ENCODE measurements at places on chromosomes 5 and 9.

GRCh38 chr5:74556631-74557595 is 83.6 kb downstream of the ENC1 start:
- DNase-seq, result no peak

DNA sequence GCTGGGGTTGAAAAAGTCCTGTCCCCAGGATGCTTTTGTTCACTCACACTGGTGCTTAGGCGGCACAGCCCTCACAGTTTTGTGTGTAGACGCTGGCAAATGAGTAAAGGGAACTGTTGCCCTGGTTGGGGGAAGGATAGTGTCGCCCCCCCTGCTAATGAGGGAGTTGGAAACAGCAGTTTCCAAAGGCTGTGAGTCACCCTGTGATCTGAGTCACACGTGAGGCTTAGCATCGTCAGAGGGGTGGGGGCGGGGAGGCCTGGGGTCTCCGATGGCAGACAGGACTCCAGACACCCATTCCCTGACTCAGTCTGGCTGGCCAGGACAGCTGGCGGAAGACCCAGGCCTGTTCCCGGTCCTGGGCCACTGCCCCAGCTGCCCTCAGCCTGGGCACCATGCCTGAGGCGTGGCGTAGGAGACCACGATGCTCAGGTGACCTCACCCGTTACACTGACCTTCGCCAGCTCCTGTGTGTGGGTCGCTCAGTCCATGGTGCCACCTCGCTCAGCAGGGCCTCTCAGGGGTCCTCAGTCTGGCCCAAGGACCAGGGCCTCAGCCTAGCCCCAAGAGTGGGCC is 2.9 kb downstream of the DNAJB5 start:
- DNase-seq, result peak; percentile 57

- DNase-seq, result no peak
These were observed 38.9 kb downstream of the ADAMTS2 start for GRCh38 chr5:179306191-179307012.

DNA sequence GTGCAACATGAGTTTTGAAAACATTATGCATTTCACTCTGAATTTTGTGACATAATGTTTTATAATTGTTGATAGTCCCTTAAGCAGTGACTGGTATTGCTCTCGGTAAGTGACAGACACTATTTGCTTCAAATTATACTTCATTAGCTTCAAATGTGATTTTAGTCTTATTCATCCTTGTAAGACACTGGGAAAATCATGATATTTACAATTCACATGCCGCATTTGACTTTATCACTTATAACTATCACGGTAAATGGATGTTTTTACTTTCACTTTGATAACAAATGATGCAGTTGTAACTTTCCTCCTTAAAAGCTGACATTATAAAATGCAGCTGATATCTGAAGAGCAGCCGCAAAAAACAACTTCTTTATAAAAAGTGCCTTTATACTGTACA is 44.1 kb upstream of the ITGA2 start:
- no peak for DNase-seq

DNA sequence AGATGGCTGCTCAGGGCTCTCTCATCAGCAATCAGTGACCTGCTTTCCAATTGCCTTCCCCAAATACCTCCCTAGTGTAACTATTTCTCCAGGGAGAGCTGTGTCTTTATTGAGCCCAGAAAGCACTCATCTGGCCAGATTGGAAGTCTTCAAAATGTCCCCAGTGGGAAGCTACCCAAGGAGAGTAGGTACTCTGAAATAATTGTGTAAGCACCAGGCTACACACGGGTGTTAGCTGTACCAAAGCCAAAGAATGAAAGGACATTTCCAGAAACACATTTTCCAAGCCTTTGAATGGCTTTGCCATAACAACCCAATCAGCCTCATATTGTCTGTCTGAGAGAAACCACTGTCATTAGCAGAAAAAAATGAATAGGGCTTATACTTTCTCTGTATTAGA is 318.8 kb downstream of the FAM170A start:
- DNase-seq, result no peak

DNA sequence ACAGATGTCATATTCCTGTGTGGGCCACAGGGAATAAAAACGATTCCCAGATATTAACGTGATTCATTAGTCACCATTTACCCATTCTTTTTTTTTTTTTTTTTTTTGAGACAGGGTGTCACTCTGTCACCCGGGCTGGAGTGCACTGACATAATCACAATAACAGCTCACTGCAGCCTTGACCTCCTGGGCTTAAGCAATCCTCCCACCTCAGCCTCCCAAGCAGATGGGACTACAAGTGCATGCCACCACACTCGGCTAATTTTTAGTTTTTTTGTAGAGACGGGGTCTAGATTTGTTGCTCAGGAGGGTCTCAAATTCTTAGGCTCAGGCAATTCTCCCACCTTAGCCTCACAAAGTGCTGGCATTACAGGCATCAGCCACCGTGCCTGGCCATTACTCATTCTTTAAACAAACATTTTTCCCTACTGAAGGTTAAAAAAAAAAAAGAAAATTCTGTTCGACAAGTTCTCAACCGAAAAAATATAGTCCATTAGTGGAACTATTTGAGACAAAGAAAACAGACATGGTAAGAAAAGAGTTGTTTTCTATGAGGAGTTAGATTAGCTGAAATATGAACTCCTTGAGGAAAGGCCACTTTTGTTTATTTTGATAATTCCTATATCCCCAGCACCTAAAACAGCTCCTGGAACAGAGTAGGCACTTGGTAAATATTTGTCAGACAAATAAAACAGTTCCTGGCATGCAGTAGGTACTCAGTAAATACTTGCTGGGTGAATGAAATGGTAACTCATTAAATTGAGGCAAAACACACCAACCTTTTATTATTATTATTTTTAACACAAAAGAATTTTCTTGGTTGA is 32.1 kb upstream of the PDCL start:
- DNase-seq, result no peak

- DNase-seq, result no peak
These were observed at the start of gene PCDHB16 for GRCh38 chr5:141182248-141182647. Gene PCDHB16 (plus strand): TSS chr5:141182387. CDS start chr5:141182560, 173 bp downstream.

DNA sequence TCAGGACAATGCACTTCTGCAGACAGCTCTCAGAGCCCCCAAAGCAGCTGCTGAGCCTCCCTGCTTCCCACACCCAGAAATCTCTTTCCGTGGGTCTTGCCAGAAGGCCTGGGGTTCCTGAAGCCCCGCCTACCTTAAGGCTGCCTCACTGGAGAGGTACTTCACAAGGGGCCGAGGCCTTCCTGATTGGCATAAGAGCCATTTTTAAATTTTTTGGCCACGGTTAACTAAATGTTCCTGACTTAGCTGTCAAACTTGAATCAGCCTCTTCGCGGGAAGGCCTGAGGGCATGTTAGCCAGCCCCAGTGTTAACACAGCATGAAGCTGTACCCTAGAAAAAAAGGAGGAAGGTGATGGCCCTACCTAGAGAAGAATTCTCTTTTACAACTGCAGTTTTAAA is 20.7 kb upstream of the EPB41L4B start:
- no peak for DNase-seq

DNA sequence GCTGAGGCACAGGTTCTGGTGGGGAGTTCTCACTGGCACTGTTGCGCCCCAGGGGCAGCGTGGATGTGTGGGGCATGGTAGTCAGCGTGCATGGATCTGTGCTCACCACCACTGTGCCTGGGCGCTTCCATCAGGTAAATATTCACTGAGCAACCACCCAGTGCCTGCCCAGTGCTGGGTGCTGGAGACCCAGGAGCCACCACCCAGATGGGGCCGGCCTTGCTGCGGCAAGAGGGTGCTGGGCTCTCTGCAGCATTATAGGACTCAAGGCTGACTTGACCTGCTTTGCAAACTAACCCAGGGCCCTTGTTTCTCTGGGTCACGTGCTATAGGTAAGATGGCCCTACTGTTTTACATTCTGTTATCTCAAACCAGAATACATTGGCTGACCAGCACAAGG is 60.5 kb downstream of the DAP start:
- DNase-seq, result no peak

DNA sequence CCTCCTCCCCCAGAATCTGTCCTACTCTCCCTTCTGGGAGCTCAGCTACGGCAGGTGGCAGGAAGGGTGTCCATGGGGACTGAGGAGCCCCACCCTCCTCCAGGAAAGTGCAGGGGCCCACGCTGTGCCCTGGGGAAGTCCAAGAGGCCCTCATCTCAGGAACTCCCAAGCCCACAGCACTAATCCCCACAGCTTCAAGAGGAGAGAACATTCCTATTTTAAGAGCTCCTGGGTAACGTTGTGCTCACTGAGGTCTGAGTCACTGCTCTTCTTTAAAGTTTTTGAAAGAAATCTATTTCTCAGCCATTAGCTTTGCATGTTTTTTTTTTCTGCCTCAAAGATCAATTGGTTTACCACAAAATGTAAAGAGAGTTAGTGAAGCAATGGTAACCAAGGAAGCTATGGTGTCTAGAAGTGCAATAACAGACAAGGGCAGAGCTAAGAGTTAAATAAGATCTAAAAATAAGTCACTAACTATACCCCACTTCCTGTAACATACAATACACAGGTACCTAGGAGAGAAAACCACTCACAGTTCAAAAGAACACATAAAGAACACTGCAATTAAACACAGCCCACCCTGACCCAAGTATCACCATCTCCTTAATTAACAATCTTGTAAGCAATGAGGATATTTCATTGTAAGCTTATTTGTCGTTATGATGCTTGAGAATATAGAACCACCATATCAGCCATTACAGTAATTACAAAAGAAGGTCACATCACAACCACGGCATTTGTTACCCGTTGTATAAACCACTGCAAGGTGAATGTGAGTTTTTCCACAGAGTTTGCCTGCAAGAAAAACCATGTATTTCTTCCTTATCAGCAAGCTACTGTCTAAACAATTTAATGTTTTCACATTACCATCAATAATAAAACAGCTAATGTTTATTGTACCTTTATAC is 382.3 kb upstream of the SLC30A5 start:
- DNase-seq, result no peak

GRCh38 chr5:75006865-75007822 is 45.2 kb downstream of the GCNT4 start:
- no peak for DNase-seq

DNA sequence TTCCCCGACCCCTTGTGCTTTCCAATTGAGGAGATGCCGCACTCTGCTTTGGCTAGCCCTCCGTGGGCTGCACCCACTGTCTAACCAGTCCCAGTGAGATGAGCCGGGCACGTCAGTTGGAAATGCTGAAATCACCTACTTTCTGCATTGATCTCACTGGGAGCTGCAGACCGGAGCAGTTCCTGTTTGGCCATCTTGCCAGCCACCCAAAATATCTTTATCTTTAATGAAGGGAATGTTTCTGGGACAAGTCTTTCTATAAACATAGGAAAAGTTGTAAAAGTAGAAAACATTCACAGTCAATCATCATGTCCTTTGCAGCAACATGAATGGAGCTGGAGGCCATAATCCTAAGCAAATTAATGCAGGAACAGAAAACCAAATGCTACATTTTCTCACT is 147.6 kb downstream of the RPS23 start:
- DNase-seq, result no peak

GRCh38 chr9:81832571-81833285 is 95.5 kb upstream of the SPATA31D4 start:
- no peak for DNase-seq

DNA sequence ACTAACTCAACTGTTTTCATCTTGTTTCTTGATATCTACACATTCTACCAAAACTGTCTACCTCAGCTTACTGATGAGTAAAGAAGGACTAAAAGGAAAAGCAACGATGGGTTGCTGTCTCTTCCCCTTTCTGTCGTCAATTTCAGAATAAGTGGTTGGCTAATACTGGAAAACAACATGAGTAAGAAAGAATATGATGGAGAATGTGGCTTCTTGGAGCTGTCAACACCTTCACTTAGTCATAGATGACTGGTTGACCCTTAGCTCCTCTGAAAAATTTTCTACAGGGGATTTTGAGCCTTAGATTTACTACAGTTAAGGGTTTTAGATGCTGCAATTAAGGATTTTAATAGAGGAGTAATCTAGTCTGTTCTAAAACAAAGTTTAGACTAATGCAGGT is 797.9 kb downstream of the TLE4 start:
- DNase-seq, result no peak

GRCh38 chr9:35834260-35835215 is 5.5 kb downstream of the TMEM8B start:
- no peak for DNase-seq

DNA sequence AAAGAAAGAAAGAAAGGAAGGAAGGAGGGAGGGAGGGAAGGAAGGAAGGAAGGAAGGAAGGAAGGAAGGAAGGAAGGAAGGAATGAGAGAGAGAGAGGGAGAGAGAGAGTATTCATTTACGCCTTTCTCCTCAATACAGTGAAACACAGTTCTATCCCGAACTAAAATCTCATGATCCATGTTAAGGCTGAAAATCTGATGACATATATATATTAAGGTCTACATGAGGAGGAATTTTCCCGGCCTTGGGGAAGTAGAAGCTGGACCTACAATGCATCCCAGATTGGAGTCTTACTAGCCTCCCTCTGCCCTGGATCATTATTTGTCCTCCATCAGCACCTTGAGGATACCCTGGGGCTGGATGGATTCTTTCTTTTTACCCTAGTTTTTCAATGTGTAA is 95.1 kb upstream of the DAPK1 start:
- no peak for DNase-seq

- DNase-seq, result peak; percentile 78
These were observed 8.2 kb downstream of the RAPGEF1 start for GRCh38 chr9:131731644-131732043.

DNA sequence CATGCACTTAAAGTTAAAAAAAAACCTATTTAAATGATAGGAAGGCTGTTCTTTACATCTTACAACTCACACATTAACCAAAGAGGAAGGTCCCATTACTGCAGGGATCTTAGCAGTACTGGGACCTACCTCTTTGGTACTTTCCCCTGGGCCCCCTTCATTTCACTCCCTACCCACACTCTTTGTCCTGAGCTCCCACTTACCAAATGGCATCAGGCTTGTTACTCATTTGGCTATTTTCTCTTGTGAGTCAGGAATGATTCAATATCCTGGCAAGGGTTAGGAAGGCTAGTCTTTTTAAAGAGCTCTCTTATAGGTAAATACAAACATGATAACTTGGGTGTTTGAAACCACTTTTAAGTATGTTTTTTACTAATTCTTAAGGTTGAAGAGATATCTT is 117.4 kb upstream of the ELL2 start:
- peak; percentile 80 for DNase-seq

DNA sequence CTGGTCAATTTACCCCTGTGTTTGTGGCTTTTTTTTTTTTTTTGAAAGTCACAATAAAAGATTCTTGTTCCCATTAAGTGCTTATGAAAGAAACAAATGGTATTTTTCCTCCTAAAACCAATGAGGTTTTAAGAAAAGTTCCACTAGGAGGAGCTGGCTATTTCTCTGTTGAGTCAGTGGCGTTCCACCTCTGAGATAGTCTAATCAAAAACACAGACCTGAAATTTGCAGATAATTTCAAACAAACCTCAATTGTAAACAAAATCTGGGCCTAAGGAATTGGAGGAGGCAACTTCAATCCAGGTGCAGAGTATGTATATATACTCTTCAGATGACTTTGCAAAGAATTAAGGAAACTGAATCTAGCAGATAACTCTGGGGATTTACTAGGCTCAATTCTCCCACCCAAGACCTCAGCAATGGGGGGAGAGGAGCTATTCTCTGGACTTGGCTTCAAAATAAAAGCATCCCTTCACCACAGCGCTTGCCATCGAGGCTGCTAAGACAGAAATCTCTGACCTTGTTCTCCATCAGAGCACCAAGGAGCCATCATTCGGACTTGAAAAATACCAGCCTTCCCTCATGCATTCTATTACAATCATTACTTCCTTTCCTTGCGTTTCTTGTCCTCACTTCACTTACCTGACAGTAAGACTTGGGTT is 52.4 kb downstream of the FANCC start:
- DNase-seq, result no peak

GRCh38 chr5:125487231-125487630 is 740.8 kb upstream of the ZNF608 start:
- DNase-seq, result no peak
